ENCODE measurements at places on chromosomes 13 and 19. TPM values are rescaled to one million over a fixed set of nuclear protein-coding genes. Genes with fewer than 3 reads are reported as not detected.

Gene MATK
- polyA plus RNA-seq = 2.4 TPM

Gene ZNF382
- polyA plus RNA-seq = 0.71 TPM

Gene SLC5A5
- 0.04 TPM for polyA plus RNA-seq

Gene CERS1
- polyA plus RNA-seq = 0.12 TPM

Gene ARHGAP45
- polyA plus RNA-seq = 8.9 TPM

Gene FCAR
- 0.10 TPM for polyA plus RNA-seq

Gene ZSCAN4
- 0.08 TPM for polyA plus RNA-seq

Gene ZNF93
- polyA plus RNA-seq = 1.8 TPM

Gene FUT2
- polyA plus RNA-seq = 51.8 TPM

Gene KLHL1
- polyA plus RNA-seq = not detected

Gene LILRB2
- 0.39 TPM for polyA plus RNA-seq

Gene CEACAM1
- polyA plus RNA-seq = 38.8 TPM

Gene ZNF333
- polyA plus RNA-seq = 4.0 TPM

Gene GARIN5A
- polyA plus RNA-seq = 1.3 TPM

Gene KLK12
- 12.4 TPM for polyA plus RNA-seq

Gene GPR12
- 0.04 TPM for polyA plus RNA-seq

Gene KIR2DL1
- not detected for polyA plus RNA-seq

Gene KLK15
- polyA plus RNA-seq = not detected

Gene PABPC3
- 0.16 TPM for polyA plus RNA-seq

Gene VSTM1
- polyA plus RNA-seq = not detected

Gene TLE2
- polyA plus RNA-seq = 16.0 TPM

Gene KLF1
- polyA plus RNA-seq = not detected

Gene SLC17A7
- polyA plus RNA-seq = 0.28 TPM

Gene MYO1F
- polyA plus RNA-seq = 7.9 TPM

Gene RASAL3
- polyA plus RNA-seq = 3.6 TPM

Gene ZNF99
- not detected for polyA plus RNA-seq

Gene C19orf38
- polyA plus RNA-seq = 0.20 TPM

Gene MARK4
- polyA plus RNA-seq = 15.9 TPM

Gene SERPINE3
- not detected for polyA plus RNA-seq

Gene C3
- polyA plus RNA-seq = 137 TPM

Gene S1PR4
- 1.5 TPM for polyA plus RNA-seq

Gene IFNL1
- polyA plus RNA-seq = not detected

Gene SULT2A1
- not detected for polyA plus RNA-seq

Gene FUT1
- 1.1 TPM for polyA plus RNA-seq

Gene SLC27A5
- polyA plus RNA-seq = 7.2 TPM

Gene RASIP1
- 7.0 TPM for polyA plus RNA-seq

Gene LHB
- polyA plus RNA-seq = 0.29 TPM

Gene DMAC2
- polyA plus RNA-seq = 38.9 TPM

Gene ZNF576
- 6.8 TPM for polyA plus RNA-seq

Gene ZNF813
- polyA plus RNA-seq = 0.82 TPM

Gene ZNF324B
- polyA plus RNA-seq = 2.4 TPM

Gene PRR12
- 4.8 TPM for polyA plus RNA-seq

Gene BST2
- 8.5 TPM for polyA plus RNA-seq

Gene F10
- polyA plus RNA-seq = 1.6 TPM

Gene FBXO27
- 10.4 TPM for polyA plus RNA-seq

Gene BCAM
- 22.1 TPM for polyA plus RNA-seq

Gene PVR
- polyA plus RNA-seq = 9.5 TPM

Gene ARHGEF7
- 16.0 TPM for polyA plus RNA-seq

Gene CPAMD8
- 1.0 TPM for polyA plus RNA-seq

Gene ADM5
- 1.6 TPM for polyA plus RNA-seq

Gene ZNF613
- 4.0 TPM for polyA plus RNA-seq

Gene NXNL1
- polyA plus RNA-seq = not detected

Gene DOCK6
- polyA plus RNA-seq = 53.5 TPM

Gene GFY
- not detected for polyA plus RNA-seq

Gene IZUMO2
- polyA plus RNA-seq = not detected

Gene ZNF536
- 0.53 TPM for polyA plus RNA-seq

Gene NKG7
- polyA plus RNA-seq = 1.0 TPM

Gene SARS2
- 43.9 TPM for polyA plus RNA-seq
